Airway epithelial cell (primary cell): ENCODE measurements at places on chromosomes 16 and 17. TPM values are rescaled to one million over a fixed set of nuclear protein-coding genes. Genes with fewer than 3 reads are reported as not detected.

The PPY gene
- total RNA-seq = not detected in 2 replicates

The CCT6B gene
- total RNA-seq = 0.84 and 1.2 TPM in 2 replicates

The FXR2 gene
- 39.4 and 49.4 TPM in 2 replicates for total RNA-seq

The CNGB1 gene
- 0.65 and 1.2 TPM in 2 replicates for total RNA-seq

The KRT27 gene
- not detected in 2 replicates for total RNA-seq

The PRSS21 gene
- 3.4 and 7.5 TPM in 2 replicates for total RNA-seq

The NUDT7 gene
- 3.2 and 6.1 TPM in 2 replicates for total RNA-seq

The PIPOX gene
- total RNA-seq = 1.1 TPM in 1 of 2 replicates, not detected in the other

The DBNDD1 gene
- 9.0 and 13.0 TPM in 2 replicates for total RNA-seq

The EVPL gene
- 101 and 120 TPM in 2 replicates for total RNA-seq

The GSG1L gene
- not detected in 2 replicates for total RNA-seq

The HOXB13 gene
- total RNA-seq = not detected in 2 replicates

The PTX4 gene
- total RNA-seq = not detected in 2 replicates

The NAGS gene
- 6.2 and 10.6 TPM in 2 replicates for total RNA-seq

The CHD9 gene
- 18.5 and 23.7 TPM in 2 replicates for total RNA-seq

The RCVRN gene
- not detected in 2 replicates for total RNA-seq

The LRRC37A gene
- total RNA-seq = 0.49 and 0.93 TPM in 2 replicates

The SARM1 gene
- 0.14 and 0.21 TPM in 2 replicates for total RNA-seq

The AP1G1 gene
- total RNA-seq = 45.9 and 59.5 TPM in 2 replicates

The PCTP gene
- 13.3 and 15.1 TPM in 2 replicates for total RNA-seq

The MPP2 gene
- total RNA-seq = 1.3 and 1.8 TPM in 2 replicates

The TP53TG3E gene
- not detected in 2 replicates for total RNA-seq

The KRTAP2-3 gene
- total RNA-seq = 0.21 and 0.84 TPM in 2 replicates

The RHBDL3 gene
- total RNA-seq = 0.14 TPM in 1 of 2 replicates, not detected in the other

The DCXR gene
- total RNA-seq = 161 and 191 TPM in 2 replicates

The SMIM5 gene
- total RNA-seq = 2.4 and 2.6 TPM in 2 replicates
